ENCODE measurements at places on chromosomes 3 and 15.

DNA sequence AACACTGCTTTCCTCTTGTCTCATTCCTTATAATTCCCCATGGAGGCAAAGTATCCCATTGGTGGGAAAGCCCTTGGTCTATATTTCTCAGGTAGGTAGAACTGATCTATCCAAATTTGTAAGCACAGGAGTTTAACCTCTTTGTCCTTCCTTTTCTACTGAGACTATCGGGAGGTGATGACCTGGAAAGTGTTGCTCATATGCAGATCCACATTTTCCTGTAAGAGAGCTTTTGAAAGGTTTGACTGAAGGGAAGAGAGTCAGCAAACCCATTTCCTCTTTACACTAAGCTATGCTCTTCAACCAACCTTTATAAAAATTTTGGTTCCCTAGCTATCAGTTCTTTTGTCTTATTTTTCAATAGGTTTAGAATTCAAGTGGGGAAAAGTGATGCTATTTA lies 200.7 kb downstream of the TIGIT start:
- DNase-seq, result no peak

DNA sequence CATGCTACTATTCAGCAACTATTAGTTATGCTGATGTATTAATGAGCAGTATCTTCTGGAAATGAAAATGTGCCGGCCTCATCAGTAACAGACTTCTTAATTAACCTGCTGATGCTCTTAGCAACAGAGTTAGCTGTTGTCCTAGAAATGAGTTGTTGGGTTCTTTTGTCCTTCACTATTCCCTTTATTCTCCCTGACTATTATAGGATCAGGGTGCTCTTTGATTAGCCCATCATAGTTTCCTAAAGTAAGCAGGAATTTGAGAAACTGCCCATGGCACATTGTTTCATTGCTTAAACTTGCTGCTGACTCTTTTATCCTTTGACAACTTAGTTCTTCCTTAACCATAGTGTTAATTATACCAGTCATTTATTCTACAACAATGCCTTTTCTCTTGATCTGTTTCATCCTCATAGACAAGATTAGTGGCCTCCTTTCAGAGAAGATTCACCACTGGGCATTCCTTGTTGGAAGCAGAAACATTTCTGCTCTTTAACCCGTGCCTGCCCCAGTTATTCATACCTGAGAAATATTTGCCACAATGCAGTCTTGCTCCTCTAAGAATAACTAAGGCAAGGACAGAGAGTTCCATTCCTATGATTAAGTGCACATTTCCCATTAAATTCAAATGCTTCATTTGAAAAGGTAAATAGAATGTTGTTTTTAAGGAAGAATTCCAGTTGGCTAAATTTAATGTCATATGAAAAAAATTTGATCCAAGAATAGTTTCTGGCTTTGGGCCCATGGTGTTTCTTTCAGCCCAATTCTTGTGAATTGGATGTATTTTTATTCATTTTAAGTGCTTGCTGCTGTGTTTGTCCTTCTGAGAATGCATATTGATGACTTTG lies 573.3 kb upstream of the TBL1XR1 start:
- no peak for DNase-seq

GRCh38 chr15:92707880-92708551 lies 52.4 kb upstream of the FAM174B start:
- no peak for DNase-seq

DNA sequence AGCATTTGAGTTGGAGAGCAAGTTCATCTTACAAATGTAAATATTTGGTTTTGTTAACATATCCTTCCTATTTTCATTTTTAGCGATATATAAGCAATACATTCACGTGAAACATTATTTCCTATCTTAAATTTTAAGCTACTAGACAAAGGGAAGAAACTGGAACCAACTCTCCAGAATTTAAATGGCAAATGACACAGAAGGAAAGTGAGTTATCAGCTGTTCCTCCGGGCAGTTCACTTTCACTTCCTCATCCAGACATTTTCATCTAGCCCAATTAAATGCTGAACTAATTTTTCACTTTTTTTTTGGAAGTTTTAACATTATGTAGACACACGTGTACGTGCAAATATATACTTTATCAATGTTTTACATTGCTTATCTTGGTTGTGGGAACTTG lies 58.7 kb downstream of the MORC1 start:
- no peak for DNase-seq

DNA sequence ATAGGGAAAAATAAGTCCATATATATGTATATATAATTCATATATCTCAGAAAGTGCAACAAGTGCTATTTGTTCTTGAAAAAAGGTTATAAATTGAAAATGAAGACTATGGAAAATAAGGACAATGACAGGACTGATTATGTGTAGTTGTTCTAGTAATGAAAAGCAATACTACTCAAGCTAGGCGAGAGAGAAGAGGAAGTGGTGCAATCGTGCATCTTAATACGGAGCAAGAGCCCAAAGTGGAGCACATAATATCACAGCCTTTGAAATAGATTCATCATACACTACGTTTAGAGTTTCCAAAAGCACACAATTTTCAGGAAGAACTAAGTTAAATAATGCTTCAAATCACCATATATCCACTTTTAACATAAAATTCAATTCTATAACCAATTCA lies 87.9 kb downstream of the ULK4 start:
- DNase-seq, result no peak

DNA sequence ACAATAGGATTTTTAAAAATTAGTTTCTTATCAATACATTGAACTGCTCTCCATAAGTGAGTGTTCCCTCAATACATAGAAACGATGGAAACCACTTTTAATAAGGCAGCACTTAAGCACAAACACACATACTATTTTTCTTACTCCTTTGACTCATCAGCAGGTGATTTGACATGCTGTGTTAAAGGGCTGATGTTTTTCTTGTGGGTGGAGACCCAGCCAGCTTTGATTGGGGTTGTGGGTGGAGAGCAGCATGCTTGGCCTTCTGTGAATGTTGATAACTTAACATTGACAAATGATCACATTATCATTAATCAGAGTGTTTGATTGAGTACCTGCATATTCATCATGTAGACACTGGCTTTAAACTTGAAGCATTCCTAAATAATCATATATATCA lies 223.0 kb upstream of the DPH6 start:
- no peak for DNase-seq

GRCh38 chr15:51576911-51577500 lies 45.6 kb downstream of the DMXL2 start:
- DNase-seq, result no peak

- no peak for DNase-seq
These were observed 12.6 kb upstream of the COL8A1 start for GRCh38 chr3:99625643-99626416.

DNA sequence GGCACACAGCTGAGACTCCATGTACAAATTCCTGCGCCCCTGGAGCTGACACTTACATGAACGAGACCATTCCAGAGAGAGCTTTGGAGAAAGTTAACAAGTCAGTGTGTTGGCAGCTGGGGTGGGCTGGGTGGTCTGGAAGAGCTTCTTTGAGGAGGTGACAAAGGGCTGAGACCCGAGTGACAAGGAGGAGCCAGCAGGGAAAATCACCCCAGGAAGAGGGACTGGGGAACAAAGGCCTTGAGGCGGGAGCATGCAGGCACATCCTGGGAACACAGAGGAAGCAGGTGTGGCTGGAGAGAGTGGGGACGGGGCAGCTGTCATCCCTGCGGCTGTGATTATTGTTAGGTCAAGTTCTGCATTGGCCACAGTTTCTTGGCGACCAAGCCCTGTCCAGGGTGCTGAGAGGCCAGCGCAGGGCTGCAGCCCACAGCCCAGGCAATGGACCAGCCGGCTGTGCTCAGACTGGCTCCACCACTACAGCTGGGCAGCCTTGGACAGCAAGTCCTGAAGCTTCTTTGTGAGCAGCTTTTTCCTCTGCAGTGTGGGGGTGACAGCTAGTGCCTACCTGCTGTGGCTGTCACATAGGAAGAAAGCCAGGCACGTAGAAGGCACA lies 34.2 kb upstream of the PRR23E start:
- no peak for DNase-seq

DNA sequence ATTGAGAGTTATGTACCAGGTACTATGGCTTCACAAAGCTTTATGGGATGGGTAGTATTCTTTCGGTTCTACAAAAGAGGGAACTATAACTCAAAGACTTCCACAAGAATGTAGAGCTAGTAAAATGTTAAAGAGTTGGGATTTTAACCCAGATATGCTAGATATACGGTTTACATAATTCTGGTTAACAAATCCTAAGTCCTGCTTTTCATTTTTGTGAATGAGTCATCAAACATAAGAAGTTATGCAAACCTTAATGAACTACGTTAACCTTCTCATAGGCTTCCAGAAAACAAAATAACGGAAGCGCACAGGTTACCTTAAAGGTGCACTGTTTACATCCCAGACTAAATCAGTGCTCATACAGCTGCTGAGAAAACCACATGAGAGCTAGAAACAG lies 1049.3 kb downstream of the MCTP2 start:
- DNase-seq, result no peak

- no peak for DNase-seq
These were observed 58.4 kb upstream of the ABHD17C start for GRCh38 chr15:80636675-80637074.

DNA sequence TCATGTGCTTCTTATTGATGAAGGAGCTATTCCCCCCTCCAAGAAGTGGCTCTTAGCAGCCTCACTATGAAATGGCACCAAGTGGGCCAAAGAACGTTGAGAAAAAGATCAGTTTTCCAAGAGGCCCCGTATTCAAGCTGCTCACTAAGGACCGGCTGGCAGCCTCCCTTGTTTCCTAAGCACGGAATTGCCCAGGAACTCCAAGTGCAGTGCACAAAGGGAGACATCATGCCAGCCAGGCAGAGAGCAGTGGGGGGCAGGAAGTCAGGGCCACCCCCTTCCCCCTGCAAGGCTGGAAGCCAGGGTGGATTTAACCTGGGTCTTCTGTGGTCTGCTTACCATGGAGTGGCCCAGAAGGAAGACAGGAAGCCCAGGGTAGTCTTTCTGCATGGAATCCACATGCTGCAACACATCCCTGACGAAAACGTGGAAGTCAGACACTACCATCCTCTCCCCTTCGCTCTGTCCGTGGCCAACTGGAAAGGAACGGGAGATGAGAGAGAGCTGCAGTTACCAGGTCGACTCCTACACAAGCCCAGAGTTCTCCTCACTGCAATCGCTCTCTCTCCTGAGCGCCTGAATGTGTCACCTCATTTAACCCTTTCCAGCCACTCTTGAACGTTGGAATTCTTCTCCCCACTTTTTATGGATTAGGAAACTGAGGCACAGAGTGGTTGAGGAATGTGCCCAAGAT lies 49.5 kb downstream of the ABTB1 start:
- DNase-seq, result no peak

DNA sequence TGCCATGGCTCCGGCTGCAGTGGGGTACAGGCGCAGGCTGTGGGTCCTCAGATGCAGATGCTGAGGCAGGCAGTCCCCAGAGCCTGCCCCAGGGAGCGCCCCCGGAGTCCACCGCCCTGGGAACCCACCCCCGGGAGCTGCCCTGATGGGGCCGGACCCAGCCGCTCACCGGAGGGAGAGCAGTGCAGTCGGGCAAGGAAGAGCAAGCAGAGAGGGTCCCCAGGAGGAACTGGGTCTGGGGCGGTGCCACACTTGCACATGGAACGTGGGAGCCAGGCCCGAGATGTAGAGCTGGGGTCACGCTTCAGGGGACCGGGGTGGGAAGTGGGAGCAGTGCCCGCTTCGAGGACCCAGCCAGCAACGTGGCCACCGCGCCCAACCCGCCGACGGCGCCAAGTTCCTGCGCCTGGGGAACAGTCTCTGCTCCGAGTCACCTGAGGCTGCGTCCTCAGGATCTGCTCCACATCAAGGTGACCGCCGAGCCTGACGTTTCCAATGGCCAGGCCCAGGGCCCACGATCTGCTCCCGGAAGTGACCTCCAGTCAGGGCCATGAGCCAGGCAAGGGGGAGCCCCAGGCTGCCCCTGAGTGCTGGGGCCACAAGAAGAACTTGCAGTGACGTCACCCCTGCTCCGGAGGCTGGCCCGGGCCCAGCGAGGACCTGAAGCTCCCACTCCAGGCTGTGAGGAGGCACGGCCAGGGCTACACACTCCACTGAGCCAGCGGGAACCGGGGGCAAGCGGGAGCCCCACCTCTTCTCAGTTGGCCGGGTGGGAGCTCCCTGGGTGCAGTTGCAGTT lies 27.0 kb upstream of the TFG start:
- no peak for DNase-seq

- DNase-seq, result no peak
These were observed 116.4 kb upstream of the ARHGEF3 start for GRCh38 chr3:56918111-56918568.

- DNase-seq, result no peak
These were observed 275.0 kb downstream of the XXYLT1 start for GRCh38 chr3:194995922-194996321.

GRCh38 chr3:186665625-186666188 lies at the start of gene HRG:
HRG (plus strand) TSS chr3:186666014; CDS start chr3:186666032, 18 bp downstream.
- DNase-seq, result no peak

DNA sequence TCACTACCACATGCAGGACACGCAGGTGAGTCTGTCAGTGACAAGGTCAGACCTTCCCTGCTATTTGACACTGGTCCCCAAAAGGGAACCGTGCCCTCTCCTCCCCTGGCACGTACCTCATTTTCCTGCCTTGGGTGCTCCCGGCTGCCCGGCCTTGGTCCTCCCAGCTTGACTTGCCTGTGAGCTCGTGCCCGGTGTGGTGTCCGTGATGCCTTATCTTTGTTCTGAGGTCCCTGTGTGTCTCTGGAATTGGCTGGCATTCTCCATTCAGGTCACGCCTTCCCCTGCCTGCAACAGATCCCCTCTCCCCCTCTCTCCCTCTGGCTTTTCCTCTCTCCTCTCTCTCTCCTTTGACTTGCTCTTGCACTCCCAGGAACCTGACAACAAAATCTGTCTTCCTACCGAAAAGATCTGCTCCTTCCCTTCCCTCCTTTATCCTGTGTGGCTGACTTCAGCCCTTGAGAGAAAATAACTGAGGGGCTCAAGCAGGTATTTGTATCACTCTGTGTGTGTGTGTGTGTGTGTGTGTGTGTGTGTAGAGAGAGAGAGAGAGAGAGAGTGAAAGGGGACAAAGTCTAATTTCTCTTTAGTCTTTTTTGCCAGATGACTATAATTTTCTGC lies at the start of gene MASP1:
TSS of gene MASP1 (minus strand) at position 226 of the 621 bp plus-strand sequence. CDS start at position 121, 105 bp downstream.
- DNase-seq, result no peak

GRCh38 chr3:78143000-78143399 lies 1103.1 kb downstream of the ROBO2 start:
- no peak for DNase-seq

DNA sequence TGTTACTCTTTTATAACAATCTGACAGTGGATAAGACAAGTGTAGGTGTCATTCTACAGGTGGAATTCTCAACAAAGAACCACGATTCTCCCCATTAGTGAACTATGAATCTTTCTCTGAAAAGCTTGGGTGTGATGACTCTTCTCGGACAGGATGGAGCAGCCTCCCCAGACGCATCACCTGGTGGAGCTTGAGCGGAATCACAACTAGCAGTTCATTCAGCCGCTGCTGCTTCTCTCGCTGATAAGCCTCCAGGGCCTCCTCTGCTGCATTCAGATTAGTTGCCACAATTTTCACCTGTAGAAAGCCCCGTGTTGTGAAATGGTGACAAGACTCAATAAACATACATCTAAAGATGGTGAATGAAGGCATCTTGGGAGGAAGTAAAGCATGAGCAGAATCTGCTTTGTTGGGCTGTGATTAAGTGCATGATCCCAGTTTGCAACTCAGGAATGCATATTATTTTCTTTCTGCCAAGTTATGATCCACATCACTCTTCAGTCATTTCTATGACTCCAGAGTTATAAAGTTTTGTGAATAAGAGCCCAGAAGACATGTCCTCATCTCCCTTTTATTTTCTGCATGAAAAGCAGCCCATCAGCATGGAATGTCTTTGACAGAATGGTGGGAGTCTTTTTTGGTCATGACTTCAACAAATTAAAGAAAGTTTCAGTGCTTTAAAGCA lies 93.6 kb downstream of the BOC start:
- DNase-seq, result no peak

GRCh38 chr3:140563206-140563760 lies 114.6 kb upstream of the TRIM42 start:
- no peak for DNase-seq

Data from stimulated activated CD8-positive, alpha-beta memory T cell treated with anti-CD3 and anti-CD28 coated beads, Interleukin-7, amount 100 ng/mL, for 1 hour (primary cell).